ENCODE measurements at places on chromosomes 1 and 21.

- DNase-seq = no peak
These were observed 8.8 kb upstream of the GFI1 start for GRCh38 chr1:92495392-92496063.

GRCh38 chr1:21041541-21041940 is 135.2 kb downstream of the EIF4G3 start:
- no peak for DNase-seq

DNA sequence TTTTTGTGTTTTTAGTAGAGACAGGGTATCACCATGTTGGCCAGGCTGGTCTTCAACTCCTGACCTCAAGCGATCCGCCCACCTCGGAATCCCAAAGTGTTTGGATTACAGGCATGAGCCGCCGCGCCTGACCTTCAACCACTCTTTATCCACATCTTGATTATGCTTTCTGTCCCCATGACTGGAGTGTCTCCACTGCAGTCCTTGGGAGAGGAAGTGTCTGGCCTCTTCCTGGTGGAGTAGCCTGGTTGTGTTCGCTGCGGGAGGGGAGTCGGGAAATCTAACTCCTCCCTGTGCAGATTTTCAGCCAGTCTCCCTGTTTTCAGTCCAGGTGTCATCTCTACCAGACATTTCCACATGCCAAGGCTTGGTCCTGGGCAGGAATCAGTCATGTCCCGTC is 9.7 kb downstream of the KISS1 start:
- no peak for DNase-seq

- no peak for DNase-seq
These were observed 46.3 kb upstream of the ATP1B1 start for GRCh38 chr1:169060043-169060722.

GRCh38 chr1:72324451-72324850 is 42.1 kb upstream of the NEGR1 start:
- DNase-seq = no peak

GRCh38 chr1:175888996-175889395 is 145.6 kb upstream of the TNR start:
- DNase-seq = no peak

DNA sequence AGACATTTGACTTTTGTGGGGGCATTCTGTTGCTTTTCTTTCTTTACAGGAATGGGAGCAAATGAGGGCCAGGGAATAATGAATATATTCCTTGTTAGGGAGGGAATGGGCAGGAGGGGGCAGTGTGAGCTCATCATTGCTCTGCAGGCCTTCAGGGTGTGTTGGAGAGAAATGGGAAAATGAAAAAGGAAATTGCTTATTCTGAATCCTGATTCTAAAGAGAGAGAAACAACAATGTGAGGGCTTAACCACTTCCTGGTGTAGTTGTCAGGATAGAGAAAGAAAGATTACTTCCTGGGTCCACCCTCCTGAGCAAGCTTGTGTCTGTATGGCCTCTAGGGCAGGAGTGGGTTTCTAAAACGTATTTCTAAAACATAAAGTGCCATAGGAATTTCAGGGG is 28.3 kb downstream of the VANGL2 start:
- no peak for DNase-seq
